ENCODE measurements at places on chromosomes 2 and 18.
A peak's percentile ranks its signal among the peaks of the same experiment; 100 is the strongest.

DNA sequence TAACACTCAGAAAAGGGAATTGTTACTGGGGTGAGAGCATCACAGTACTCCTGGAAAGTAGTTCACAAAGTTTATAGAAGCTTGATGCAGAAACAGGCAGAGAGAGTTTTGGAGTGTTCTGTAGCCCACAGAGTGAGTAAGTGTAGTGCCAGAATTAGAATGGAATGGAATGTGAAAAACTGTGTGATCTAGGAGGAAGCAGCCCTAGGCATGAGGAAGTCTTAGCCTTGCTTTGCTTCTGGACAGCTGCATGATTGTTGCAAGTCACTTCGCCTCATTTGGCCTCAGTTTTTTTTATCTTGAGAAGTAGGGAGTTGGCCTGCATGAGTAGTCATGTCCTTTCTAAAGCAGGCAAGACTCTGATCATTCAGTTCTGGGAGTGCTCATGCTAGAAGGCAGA is 10.9 kb downstream of the SERPINB12 start:
- DNase-seq = no peak

- DNase-seq = no peak
Measured at GRCh38 chr2:239143858-239144712, 256.7 kb downstream of the HDAC4 start.

- no peak for DNase-seq
Measured at GRCh38 chr2:51697095-51697494, 665.2 kb upstream of the NRXN1 start.

GRCh38 chr2:226378753-226379705 is 420.6 kb downstream of the IRS1 start:
- DNase-seq = no peak

- DNase-seq = no peak
Measured at GRCh38 chr2:120699292-120699691, 36.4 kb upstream of the GLI2 start.

GRCh38 chr18:24368749-24369148 is 28.9 kb downstream of the OSBPL1A start:
- DNase-seq = no peak

DNA sequence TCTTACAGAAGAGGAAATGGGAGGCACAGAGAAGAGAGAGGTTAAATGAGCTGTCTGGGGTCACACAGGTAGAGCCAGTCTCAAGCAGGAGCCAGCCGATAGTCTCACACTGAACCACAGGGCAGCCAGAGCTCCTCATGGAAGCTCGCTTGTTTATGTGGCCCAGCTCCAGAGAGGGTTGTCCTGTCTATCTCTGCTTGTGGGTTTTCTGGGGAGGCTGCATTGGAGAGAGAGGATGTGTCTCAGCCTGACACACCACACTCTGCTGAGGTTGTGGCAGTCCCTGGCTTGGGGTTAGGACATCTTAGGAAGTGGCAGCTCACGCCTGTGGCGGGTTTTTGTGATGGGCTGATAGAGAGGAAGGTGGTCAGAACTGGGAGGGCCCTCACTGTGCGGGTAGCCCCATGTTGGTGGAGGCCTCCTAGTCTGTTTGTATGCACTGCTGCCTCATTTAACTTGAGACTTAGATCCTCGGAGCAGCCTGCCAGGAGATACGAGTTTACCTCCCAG is 52.3 kb downstream of the TCF7L1 start:
- no peak for DNase-seq

- DNase-seq = no peak
Measured at GRCh38 chr2:118675531-118675930, 171.9 kb downstream of the EN1 start.

- DNase-seq = no peak
Measured at GRCh38 chr18:8814206-8814605, 108.8 kb downstream of the MTCL1 start.

- DNase-seq = no peak
Measured at GRCh38 chr2:23606968-23607367, 222.0 kb downstream of the KLHL29 start.

DNA sequence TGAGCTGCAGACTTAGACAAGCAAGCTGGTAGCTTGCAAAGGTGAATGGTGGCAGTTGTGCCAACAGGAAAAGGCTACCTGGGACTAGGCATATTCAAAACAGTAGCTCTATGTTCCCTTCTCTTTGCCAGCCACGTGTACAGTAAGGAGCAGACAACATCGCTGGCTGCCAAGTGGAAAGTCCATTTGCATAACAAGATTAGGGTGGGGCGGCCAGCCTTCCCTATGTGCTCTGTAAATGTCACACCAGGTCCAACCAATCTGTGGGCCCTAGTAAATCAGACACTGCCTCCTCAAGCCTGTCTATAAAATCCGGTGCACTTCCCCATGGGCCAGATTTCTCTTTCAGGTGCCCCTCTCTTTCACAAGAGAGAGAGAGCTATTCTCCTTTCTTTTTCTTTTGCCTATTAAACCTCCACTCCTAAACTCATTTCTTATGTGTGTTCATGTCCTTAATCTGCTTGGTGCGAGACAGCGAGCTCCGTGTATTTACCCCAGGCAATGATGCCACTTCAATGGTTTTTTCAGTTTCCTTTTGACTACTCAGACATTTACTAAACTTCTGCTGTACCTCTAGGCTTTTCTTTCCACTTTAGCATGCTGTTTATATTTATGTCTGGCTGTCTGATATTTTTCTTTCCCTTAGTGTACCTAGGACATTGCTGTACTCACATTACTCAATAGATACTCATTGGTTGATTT is 297.4 kb upstream of the GCFC2 start:
- no peak for DNase-seq

DNA sequence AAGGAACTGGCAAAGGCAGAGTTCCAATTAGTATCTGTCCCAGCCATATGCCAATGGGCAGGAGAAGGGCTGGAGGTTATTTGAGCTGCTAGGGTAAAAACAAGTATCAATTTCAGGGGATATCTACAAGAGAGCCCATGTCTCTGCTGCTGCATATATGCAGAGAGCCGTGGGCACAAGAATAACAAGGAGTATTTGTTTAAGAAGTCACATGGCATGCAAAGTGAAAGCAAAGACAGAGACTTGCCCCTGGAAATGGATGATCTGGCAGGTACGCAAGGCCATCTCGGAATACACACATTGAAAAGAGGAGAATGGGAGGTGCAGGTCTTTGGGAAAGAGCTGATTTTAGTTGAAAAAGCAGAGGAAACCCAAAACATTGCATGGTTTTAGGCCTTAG is 170.6 kb downstream of the EVA1A start:
- DNase-seq = no peak

DNA sequence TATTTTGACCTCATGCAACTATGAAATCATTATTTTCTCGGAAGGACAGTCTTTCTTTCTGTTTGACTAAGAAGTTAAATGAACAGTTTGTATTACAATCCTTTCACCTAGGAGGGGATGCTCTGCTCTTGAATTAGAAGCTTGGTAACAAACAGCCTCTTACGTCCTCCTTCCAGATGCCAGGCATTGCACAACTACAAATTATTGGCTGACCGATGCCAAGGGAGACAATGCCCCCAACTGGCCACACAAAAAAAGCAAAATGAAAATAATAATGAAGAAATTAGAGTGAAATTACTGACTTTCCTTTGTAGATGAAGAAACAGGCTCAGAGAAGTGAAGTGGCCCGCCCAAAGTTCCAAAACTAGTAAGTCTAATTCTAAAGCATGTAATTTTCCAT is 177.9 kb downstream of the CYRIA start:
- DNase-seq = no peak

DNA sequence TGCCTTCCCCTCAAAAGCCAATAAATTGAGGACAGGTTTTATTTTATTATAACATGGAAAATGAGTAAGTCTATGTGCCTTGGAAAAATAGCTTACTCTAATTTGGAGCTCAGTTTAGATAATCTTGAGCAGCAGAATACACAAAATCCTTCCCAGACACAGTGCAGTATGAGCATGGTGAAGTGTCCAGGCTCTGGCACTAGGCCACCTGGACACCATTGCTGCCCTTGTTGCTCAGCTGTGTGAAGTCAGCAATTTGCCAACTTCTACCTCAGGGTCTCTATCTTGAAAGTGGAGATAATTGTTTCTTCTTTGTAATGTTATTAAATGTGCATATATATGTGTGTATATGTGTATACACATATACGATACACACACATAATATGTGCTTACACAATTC is 104.9 kb upstream of the CAVIN2 start:
- DNase-seq = no peak

DNA sequence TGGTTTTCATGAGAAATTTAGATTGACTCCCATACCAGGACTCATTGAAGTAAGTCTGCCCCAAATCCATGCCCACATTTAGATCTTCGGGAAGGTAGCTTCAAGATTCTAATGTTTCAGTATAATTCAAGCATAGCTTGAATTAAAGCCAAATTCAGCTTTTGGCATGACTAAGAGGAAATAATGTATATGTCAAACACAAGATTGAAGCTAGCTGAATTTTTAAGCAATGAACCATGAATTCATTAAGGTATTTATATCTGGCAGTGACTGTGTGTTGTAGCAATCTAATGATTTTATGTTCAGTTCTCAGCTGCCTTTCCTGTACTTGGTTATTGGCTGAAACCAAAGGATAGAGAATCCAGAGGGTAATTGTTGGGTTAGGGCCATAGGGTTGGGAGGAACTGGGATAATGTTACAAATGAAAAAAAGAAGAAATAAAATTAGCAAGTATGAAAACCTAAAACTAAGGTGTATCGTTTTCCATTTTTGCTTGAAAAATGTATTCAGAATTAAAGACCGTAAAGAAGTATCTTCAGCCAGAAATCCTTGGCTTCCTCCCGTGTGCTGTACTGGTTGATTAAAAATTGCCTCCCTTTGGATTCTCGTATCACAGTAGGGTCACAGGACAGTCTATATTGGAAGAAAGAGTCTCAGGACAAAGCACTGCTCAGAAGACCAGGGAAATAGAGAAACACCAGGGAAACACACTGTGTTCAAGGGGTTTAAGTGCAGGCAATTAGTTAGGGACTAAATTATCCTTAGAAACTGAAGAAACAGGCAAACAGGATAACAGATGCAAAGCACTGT is 119.0 kb upstream of the FN1 start:
- no peak for DNase-seq

- peak; percentile 89 for DNase-seq
Measured at GRCh38 chr2:1591978-1592907, 152.1 kb downstream of the PXDN start.

DNA sequence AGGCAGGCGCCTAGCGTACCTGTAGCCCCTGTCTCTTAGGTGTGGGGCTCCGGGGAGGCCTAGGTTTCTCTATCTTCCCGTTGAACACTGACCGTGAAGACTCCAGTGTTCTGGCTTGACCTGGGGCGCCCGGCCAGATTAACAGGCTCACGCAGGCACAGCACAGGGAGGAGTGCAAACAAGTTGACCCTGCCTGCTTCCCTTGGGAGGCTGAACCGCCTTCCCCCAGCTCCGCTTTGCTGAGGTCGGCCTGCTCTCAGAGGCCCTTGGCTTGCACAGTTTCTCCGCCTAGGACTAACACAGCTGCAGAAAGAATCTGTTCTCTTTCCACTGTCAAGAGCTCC is 567 bp downstream of the PCYOX1 start:
- no peak for DNase-seq

GRCh38 chr18:23619388-23619881 is 33.1 kb upstream of the NPC1 start:
- DNase-seq = no peak

GRCh38 chr2:179886-180285 is 83.9 kb downstream of the SH3YL1 start:
- no peak for DNase-seq

GRCh38 chr2:190477661-190478454 is 56.7 kb downstream of the NEMP2 start:
- no peak for DNase-seq

DNA sequence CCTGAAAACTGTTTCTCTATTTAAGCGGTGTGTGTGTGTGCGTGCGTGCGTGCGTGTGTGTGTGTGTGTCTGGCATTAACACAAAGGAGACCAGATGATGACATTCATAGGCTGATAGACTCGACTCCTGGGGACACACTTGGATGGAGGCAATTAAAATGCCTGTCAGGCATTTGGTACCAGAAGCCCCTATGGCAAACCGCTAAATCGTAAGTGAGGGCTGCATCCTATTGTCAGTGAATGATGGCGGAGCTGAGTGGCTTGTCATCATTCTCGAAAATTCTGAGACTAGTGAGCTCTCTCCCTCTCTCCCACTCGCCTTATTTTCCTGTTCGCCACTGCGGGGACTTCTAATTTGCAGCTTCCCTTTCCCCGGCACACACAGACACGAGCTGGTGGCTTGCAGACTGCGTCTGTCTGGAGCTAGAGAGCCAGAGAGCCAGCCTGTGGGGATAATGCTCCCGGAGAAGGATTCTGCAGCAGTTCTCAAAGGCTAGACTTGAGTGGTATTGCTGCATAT is 155.4 kb downstream of the MAP2 start:
- DNase-seq = no peak

GRCh38 chr2:55111570-55112228 is 61.4 kb upstream of the RTN4 start:
- DNase-seq = peak; percentile 66

DNA sequence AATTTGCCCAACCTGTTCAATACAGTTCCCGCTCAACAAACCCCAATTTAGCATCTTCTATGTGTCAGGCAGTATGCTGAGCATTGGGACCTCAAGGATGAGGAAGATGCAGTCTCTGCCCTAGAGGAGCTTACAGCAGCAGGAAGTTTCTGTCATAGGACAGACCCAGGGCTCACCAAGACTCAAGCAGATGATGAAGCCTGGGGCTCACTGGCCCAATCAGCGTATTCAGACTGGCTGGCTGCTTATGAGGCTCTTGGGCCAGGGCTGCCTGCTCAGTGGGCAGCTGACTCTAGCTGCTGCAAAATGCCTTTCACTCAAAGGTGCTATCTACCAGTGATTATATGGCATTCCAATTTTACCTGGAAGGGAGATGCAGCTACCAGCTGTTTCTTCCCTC is 2.1 kb downstream of the FAM178B start:
- DNase-seq = no peak

DNA sequence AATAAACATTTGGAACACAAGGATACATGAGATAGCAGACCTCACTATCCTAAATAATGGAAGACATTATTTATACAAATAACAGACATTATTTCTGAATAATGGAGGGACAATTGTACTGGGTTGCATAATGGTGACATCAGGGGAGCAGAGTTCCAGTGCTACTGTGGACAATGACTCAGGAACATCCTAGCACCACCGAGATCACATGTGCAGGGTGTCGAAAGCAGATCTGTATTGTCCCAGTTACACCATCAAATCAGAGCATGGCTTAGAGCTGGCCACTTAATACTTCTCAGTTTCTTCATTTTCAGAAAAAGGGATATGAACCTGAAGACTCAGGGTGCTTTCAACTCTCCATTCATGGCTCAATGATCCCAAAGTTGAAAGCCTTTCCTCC is 249.1 kb upstream of the RBMS1 start:
- no peak for DNase-seq

GRCh38 chr2:241801611-241802420 is 7.2 kb upstream of the NEU4 start:
- DNase-seq = no peak

GRCh38 chr2:37091873-37092272 is 7.6 kb downstream of the GPATCH11 start:
- DNase-seq = no peak
